Stimulated activated CD4-positive, alpha-beta T cell treated with anti-CD3 and anti-CD28 coated beads, Interleukin-4, amount 100 ng/mL, for 48 hours (primary cell): ENCODE measurements at places on chromosomes 5 and 9.
A peak's percentile ranks its signal among the peaks of the same experiment; 100 is the strongest.

DNA sequence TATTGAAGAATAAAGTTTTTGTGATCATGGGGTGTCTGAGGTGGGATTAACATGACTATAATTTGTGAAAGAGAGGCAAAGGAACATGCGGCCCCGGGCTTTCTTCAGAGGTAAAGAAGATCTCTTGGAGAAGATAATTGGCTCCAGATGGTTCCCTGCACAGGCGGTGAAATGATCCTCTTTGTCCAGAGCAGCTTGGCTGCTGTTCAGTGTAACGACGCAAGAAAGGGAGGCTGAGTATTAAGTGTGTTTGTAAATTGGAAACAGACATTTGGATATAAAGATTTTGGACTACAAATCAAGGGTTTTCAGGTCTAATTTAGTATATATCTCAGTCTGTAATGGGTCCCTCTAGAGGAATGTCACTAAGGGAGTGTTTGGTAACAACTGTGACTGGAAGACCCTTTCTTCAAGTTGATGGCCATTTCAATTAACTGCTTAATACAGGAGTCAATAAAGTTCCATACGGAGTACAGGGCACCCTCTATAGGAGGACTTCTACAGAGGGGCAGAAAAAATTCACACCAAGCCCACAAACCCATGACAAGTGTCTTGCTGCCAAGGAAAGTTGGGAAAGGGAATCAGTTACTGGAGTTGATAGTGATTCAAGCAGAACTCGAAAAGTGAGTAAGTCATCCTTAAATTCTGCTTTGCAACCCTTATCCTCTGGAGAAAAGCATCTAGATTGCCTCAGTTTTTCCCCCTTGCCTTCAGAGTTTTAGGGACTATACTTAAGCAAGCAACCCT, 4.1 kb downstream of the EQTN start:
- DNase-seq: no peak

GRCh38 chr5:34656700-34657273, 659 bp downstream of the RAI14 start:
- peak; percentile 6 for DNase-seq

GRCh38 chr5:143229426-143229895, 174.0 kb downstream of the NR3C1 start:
- DNase-seq: no peak

GRCh38 chr9:126222363-126222834, 104.2 kb upstream of the MVB12B start:
- DNase-seq: no peak

- no peak for DNase-seq
Observed at GRCh38 chr9:16813838-16814237, 56.6 kb downstream of the BNC2 start.

DNA sequence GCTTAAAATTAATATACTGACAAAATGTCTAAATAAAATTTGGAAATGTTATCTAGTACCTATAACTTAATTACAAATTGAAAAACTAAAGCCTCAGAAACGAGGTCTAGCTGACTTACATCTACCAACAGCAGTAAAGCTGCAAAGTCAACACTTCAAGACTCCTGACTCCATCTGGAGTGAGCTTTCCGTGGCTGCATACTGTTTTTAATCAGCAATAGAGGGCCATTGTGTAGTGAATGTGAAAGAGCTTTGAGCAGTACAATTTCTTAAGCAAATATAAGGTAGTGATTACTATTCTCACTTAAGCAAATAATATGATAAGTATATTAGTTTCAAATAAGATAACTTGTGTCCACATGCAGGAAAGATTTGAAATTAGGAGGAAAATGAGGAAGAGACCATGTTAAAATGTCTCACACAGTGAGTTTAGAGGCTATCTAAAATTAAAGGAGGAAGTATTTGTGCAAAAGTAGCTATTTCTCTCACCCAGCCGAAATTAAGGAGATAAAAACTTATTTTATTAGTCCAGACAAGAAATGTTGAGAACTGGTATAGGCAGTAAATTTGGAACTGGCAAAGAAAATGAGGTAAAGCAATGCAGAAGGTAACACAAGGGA, 6.4 kb downstream of the SPINK6 start:
- DNase-seq: no peak
